ENCODE measurements at places on chromosomes 2 and 18.

DNA sequence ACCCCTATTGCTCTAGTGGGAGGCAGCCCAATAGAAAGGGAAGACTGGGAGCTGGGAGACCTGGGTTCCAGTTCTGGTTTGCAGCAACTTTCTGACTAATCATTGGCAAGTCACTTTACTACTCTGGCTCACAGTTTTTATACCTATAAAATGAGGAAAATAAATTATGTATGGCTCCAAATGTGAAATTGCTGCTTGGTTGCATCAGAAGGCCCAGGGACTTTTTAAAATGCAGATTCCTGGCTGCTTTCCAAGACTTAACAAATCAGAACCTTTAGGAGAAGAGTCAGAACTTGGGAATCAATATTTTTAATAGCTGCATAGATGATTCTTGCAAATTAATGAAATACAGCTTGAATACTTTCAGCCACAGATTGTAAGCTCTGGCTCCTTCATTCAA, 943.9 kb downstream of the EPHA4 start:
- DNase-seq, result no peak

DNA sequence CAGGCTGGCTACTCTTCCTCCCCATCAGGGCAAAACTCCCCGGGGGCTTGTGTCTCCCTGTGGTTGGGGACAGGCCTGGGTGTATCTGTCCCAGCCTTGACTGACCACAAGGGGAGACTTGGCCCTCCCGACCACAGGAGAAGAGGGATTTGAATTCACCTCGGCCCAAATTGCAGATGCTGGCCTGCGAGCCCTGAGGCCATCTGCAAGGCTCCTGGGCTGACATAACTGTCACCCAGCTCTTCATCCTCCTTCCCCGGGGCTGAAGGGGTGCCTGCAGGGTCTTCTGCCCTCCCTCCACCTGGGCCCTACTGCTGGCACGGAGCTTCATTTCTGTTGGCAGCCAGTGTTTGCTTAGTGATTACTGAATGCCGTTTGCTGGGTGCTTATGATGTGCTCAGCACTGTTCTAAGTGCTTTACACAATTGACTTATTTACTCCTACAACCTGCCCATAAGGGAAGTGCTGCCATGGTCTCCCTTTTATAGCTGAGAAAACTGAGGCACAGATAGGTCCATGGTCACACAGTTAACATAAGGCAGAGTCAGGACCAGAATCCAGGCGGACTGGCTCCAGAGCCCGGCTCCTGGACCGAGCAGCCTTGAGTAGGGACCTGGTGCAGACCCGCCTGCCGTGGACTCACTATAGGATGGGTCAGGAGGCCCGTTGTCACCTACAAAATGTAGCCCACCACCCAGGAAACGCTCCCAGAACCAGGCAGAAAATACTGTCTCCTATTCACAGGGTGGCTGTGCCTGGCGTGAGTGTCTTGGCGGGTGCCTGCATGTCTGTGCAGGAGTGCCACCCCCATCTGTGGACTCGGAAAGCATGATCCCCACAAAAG, 18.9 kb downstream of the STEAP3 start:
- no peak for DNase-seq

DNA sequence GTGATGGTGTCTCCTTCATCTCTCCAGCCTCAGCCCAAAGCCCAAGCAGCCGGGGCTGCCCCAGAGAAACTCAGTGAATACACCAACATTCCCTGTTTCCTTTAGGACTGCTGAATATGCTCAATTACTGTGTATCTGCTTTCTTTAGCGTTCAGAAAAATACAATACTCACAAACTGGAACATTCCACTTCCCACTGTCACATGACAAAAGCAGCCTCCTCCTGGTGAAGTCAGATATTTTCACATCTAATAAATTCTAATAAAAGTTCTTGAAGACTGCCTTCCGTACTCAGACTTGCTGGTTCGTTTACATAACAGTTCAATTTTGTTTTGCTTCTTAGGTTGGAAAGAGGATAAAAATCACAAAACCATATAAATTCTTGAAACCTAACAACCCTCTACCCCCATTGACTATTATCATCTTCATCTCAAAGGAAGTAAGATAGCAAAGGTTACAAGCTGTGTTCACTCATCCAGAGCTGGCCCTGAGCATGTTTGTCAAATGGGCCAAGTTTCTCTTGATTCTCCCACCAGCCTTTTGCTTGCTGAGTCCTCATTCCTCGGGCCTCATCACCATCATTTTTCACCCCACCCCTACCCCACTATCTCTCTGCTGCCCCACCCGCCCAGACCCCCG, 190.8 kb upstream of the HNRNPA3 start:
- DNase-seq, result no peak

DNA sequence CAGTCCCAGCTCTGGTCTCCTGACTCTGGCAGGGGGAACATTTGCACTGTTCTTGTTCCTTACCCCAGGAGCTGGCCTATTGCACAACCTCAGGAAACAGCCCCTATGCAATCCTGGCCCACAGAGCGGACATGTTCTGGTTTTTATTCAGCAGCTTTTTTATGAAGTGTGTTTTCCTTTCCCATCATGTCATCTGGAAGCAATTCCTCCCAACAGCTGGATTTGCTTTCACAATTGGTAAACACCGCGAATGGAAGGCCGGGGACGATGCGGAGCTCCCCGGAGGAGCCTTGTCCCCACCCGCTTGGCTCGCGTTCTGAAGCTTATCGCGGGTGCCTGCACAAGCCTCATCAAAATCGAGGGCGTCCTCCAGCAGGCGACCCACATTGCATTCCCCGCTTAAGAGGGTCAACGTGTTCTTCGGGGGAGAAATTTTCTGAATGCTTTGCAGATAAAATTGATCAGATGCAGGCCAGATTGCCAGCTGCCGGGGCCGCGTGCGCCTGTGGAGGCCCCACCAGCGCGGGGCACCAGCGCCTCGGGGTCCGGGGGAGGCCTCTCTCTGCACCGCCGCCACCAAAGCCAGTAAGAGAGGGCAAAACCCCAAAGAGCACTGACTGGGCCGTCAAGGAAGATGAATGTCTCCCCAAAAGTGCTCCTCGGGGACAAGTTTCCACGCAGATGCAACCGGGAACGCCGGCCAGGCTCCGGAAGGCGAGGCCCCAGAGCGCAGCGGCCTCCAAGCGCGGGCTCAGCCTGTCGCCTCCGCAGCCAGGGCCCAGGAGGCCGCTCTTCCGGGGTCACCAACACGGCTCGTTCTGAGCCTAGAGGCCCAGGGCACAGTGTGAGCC, 60.3 kb upstream of the SP3 start:
- DNase-seq, result peak; percentile 99

DNA sequence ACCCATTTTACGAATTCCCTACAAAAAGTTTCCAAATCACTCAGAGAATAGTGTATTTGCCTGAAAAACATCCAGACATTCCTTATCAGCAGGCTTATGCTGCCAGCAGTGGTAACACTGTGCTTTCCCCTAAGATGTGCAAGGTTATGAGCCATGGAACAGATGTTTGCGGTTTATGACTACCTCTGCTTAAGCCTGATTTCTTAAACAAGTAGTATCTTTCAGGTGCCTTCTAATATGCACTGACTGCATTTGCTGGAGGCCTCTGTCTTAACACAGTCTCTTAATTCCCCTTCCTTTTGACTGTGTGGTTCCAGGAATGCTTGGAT, 54.8 kb downstream of the CDC42EP3 start:
- DNase-seq, result no peak

- DNase-seq, result peak; percentile 19
Observed at GRCh38 chr2:180978903-180979748, 1.3 kb upstream of the UBE2E3 start.

- no peak for DNase-seq
Observed at GRCh38 chr2:83696838-83697237, 762.2 kb downstream of the SUCLG1 start.

DNA sequence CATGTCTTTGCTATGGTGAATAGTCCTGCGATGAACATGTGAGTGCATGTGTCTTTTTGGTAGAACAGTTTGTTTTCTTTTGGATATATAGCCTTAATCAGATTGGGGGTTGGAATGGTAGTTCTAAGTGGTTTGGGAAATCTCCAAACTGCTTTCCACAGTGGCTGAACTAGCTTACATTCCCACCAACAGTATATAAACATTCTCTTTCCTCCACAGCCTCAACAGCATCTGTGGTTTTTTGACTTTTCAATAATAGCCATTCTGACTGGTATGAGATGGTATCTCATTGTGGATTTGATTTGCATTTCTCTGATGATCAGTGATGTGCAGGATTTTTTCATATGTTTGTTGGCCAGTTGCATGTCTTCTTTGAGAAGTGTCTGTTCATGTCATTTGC, 112.2 kb upstream of the SESTD1 start:
- peak; percentile 47 for DNase-seq

DNA sequence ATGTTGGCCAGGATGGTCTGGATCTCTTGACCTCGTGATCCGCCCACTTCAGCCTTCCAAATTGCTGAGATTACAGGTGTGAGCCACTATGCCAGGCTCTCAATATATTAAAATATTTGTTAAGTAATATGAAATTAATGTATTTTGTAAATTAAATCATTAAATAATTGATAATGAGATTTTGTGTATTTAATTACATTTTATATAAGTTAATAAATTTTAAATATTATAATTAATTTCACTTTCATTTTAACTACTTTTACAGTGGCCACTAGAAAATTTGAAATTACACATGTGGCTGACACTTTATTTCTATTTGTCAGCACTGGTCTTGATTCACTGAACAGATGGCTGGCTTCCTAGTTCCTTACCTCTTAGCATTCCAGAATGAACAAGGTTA, 102.6 kb downstream of the DPP10 start:
- DNase-seq, result no peak

- peak; percentile 21 for DNase-seq
Observed at GRCh38 chr2:24365051-24365450, 4.7 kb upstream of the ITSN2 start.

DNA sequence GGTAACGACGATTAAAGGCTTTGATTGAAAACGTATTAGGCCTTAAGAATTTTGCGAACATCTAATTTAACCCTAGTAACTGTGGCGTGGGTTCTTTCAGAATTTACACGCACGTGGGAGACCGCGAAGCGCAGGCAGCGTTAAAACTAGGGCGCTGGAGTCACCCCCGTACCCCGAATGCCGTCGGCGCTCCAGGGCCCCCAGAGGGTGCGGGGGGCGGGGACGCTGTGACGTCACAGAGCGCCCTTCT, 673 bp upstream of the SMCHD1 start:
- DNase-seq, result no peak

DNA sequence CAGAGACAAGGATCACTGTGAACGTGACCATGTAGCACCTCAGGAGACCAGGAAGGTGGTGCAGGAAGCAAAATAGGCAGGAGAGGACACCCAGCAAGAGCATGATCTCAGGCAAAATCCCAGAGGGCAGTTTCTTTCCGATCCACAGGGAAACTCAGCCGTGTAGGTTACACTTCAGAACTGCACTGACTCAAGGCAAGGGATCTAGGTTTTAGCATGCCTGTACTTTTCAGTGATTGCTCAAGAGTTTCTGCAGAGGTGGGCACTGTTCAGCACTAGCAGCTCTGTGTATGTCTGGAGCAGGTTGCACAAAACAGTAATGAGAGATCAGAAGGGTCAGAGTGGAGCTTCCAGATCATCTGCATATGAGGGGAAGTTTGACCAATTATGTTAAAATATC, 116.7 kb upstream of the RNF152 start:
- no peak for DNase-seq

DNA sequence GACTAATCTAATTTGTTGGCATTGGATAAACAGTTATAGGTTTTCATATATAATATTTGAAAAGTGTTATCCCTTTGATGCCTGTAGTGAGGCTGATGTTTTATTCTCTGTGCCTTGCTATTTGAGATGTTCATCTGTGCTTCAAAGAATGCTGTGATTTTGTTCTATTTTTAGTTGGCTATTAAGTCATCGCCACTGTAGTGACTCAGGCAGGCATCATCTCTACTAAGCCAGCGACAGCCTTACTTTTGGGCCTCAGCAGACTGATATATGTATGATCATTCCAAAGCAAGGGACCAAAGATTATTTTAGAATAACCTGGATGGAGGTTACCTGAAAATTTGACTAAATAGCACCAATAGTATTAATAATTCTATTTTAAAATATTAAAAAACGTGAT, 1674.5 kb upstream of the NXPH2 start:
- DNase-seq, result peak; percentile 58

- DNase-seq, result no peak
Observed at GRCh38 chr18:57436191-57436964, 1.2 kb downstream of the ONECUT2 start.

DNA sequence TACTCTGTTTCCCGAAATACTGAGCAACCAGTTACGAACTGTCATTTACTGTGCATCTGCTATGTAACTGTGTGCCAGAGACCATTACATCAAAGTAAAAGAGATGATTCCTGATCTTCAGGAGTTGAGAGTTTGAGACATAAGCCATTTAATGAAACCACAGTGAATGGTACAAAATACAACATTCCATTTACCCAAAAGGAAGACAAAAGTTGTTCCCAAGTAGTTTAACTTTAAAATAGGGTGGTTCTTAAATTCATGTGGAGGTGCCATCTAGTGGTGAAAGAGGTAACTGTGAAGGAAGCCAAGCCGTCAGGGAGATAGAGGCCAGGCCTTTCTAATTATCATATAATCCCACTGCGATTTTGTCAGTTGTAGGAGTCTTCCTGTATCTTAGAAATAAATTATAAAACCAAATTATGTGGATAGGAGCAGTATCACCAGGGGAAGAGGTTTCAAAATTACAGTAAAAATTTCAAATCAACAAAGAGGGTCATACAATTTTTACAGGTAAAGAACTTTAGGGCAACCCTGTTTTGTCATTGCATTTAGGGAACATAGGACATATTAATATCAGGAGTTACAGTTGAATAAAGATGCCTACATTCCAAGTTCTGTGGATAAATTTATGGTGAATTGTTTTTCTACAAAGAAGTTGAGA, 67.7 kb downstream of the EPAS1 start:
- peak; percentile 59 for DNase-seq

DNA sequence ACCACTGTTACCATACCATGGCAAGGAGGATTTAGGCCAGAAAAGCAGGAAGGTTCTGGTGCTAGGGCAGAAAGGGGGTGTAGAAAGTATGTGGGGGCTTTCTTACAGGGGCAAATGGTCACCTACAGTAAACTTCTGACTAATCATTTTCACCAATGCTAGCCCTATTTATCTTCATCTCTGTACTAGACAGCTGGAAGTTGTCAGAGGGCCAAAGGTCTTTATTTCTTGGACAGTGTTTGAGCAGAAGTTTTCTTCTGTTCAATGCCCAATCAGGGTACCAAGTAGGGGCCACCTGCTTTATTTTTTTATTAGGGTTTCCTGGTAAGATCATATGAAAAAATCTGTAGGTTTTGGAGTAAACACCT, 37.6 kb downstream of the MAP4K4 start:
- DNase-seq, result no peak

DNA sequence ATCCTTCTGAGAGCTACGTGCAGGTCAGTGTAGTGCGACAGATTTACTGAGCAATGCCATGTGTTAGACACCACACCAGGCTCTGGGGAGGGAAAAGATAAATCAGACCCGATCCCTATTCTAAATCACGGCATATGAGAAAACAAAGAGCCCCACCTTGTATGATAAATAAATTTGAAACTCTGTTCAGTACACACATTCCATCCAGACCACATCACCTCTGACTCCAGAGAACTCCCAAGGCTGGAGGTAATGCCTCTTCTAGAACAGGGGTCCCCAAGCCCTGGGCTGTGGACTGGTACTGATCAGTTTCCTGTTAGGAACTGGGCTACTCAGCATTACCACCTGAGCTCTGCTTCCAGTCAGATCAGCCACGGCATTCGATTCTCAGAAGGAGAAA, 77.3 kb downstream of the QPCT start:
- DNase-seq, result no peak
